ENCODE measurements at places on chromosomes 5 and 9. TPM values are rescaled to one million over a fixed set of nuclear protein-coding genes. Genes with fewer than 3 reads are reported as not detected.

DNA sequence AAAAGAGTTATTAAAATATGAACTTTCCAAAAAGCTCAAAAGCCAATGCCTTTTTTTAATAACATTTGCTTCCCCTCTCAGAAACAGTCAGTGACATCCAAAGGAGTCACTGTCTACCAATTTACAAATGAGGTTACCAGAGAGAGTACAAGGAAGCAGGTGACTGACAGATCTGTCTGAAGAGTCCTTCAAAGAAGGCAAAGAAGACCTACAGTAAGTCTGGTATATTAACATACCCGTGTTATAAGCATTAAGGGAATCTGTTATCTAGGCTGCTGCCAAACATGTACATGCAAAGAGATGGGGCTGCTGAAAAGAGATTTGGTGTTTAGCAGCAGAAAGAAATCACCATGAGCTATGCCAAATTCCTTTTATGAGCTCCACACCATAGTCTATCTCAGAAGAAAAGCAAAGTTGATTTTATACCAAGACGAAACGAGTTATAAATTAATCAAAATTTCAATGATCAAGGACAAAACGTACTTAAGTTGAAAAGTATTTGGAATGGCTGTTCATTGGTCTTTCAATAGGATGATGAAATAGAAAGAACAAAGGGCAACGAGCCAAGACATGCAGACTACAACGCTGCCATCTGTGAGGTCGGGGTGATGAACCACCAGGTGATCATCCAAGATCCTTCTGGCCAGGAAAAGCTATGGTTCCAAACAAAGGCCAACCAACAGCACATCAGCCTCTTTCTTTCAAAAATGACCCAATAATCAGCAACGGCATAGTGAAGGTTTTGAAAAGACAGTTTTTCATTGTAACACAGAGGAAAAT lies 8.1 kb downstream of the PRELID2 start:
- DNase-seq: no peak

- peak; percentile 12 for DNase-seq
Measured at GRCh38 chr5:124748687-124749594, 2.5 kb upstream of the ZNF608 start.

DNA sequence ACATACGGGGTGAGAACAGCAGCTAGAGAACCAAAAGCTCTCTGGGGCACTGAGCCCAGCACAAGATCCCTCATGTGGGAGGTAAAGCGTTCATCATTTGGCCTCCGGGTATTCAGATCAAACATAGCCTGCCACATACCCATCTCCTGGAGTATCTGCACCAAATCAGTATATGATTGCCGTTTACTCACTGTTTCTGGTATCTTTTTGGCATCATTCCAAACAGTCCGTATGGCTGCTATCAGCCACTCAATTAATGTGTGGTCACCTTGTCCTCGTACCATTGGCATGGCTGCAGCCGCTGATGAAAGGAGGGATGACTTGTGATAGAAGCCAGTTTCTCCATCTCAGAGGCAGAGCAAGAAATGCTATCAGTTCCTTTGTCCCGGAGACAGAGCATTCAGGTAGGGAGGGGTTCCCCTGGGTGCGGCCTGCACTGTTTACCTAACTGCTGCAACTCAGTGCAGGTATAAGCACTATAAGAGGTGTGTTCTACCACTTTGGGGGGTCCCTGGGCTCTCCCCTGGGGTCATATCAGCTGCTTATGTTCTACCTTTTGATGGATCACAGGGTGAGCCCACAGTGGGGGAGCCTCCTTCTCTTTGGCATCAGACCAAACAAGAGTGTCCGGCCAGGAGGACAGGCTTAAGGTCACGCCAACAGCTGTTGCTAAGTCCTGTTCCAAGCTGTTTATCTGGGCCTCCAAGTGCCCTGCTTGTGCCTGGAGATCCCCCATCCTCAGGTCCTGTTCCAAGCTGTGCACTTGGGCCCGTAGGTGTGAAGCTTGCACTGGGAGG lies 9.4 kb downstream of the DMAC1 start:
- no peak for DNase-seq

DNA sequence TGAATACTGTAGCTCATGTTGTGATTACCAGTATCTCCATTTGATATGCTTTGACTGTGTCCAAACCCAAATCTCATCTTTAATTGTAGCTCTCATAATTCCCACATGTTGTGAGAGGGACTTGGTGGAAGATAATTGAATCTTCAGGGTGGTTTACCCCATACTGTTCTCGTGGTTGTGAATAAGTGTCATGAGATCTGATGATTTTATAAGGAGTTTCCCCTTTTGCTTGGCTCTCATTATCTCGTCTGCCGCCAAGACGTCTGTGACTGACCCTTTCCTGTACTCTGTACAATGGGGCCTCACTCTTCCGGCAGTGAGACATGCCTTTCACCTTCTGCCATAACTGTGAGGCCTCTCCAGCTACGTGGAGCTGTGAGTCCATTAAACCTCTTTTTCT lies 59.3 kb downstream of the TRIO start:
- no peak for DNase-seq

DNA sequence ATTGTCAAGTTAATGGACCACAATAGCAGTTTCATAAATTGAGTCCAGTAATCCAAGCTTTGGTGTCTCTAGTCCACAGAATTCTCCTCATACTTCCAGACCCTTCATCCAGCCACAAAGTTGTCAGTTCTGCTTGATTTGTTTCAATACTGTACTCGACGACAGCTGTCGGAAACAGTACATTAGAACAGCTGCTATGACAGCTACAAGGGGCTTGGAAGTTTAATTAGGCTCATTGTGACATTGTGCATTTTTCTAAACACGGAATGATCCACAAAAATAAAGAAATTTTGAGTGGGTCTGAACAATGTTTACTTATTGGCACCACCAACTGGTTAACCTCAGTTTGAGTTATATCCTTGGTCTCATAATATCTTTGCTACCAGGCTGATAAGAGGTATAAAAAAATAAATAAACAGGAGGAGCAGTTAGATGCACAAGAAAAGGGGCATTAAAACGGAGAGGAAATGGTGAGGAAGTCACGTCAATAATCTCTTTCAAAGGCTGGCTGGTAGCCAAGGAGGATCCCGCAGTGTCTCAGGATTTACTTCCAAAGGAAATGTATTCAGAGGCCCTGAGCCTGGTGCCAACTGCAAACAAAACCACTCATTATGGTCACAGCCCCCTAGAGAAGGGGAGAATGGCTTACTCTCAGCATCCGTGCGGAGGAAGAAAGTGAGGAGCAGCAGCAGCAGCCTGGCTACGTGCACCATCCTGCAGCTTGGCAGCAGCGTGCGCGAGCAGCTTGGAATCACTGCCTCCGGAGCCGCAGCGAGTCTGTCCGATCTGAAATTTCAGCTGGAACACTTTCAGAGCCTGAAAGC lies 933.8 kb upstream of the DMAC1 start:
- no peak for DNase-seq

DNA sequence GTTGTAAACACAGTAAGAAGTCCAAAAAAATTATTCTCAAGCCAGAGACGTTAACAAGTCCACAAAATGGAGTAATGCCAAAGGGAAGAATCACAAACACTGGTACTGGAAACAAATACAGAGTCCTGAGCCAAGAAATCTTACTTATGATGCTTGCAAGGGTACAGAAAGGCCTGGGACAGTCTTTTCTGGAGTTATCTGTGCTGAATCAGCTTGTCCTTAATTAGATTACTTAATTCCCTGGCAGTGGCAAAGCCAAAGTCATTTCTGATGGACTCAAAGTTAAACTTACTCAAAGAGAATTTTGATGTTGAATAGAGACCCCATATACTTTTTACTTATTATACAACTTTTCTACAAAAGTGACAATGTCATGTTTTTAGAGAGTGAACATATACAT lies 610.5 kb upstream of the ITGA1 start:
- DNase-seq: no peak

- DNase-seq: no peak
Measured at GRCh38 chr9:108897324-108898096, 35.4 kb downstream of the ACTL7A start.

DNA sequence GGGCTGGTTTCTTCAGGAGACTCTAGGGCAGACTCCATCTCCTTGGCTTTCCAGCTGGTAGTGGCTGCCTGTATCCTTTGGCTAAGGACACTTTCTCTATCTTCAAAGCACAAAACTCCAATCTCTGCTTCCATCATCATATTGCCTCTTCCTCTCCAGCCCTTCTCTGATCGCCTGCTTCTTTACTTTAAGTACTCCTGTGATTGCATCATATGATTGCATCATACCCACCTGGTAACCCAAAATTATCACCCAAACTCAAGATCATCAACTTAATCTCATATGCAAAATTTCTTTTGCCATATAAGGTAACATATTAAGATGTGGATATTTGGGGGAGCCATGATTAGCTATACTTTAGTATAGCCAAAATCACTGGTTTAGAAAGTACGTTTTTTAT lies 1092.6 kb upstream of the CDH6 start:
- no peak for DNase-seq

DNA sequence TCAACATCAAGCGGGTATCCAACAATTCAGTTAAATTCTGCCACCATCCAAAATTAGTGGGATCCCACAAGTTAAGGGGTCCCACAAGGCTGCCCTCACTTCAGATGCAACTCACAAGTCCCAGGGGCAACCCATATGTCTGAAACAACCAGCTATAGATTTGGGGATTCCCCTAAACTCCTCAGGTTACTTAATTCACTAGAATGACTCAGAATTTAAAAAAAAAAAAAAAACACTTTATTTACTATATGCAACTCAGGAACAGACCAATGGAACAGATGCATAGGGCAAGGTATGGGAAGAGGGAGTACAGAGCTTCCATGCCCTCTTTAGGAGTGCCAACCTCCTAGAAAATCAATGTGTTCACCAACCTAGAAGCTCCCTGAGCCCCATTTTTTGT lies 15.1 kb downstream of the AUH start:
- no peak for DNase-seq

DNA sequence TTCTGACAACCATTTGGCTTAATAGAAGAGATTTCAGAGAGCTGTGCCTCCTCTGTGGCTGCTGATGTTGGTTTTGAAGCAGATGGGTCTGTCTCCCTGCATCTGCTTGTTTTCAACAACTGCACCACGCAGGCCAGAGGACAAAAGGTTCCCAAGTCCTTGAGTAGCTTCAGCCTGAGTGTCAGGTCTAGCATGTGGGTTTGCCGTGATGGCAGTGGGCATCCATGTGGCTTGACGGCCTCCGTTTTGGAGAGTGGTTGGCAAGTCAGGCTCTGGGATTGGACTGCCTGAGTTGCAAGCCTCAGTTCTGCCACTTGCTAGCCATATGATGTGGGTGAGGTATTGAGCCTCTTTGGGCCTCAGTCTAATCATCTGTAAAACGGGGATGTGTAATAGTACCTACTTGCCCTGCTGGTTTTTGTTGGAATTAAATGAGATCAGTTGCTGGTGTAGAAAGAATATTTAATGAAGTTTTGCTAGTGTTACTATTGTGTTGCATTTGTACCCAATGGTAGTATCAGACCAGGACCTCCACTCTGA lies 119.8 kb upstream of the CPEB4 start:
- no peak for DNase-seq

- no peak for DNase-seq
Measured at GRCh38 chr5:75668445-75668844, 48.8 kb downstream of the POC5 start.

- no peak for DNase-seq
Measured at GRCh38 chr5:6961837-6962635, 248.8 kb downstream of the TENT4A start.

DNA sequence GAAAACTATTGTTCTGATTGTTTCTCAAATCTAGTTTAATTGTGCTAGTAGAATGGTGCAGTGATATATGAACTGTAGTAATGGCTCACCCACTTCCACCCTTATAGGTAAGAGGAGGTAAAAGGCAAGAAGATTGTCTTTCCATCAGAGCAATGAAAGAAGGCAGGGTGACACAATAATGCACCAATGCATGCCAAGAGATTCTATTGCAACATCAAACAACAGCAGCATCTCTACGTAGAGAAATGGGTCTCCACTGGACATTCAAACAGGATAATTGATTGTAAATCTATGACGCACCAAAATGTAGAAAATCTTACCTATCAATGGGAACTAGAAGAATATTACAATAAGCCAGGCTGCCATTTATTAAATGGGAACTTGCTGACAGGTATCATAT lies 107.0 kb upstream of the ISL1 start:
- no peak for DNase-seq

- no peak for DNase-seq
Measured at GRCh38 chr5:54516051-54516655, 1.4 kb upstream of the SNX18 start.

- no peak for DNase-seq
Measured at GRCh38 chr5:72064801-72065570, 42.3 kb upstream of the MAP1B start.

DNA sequence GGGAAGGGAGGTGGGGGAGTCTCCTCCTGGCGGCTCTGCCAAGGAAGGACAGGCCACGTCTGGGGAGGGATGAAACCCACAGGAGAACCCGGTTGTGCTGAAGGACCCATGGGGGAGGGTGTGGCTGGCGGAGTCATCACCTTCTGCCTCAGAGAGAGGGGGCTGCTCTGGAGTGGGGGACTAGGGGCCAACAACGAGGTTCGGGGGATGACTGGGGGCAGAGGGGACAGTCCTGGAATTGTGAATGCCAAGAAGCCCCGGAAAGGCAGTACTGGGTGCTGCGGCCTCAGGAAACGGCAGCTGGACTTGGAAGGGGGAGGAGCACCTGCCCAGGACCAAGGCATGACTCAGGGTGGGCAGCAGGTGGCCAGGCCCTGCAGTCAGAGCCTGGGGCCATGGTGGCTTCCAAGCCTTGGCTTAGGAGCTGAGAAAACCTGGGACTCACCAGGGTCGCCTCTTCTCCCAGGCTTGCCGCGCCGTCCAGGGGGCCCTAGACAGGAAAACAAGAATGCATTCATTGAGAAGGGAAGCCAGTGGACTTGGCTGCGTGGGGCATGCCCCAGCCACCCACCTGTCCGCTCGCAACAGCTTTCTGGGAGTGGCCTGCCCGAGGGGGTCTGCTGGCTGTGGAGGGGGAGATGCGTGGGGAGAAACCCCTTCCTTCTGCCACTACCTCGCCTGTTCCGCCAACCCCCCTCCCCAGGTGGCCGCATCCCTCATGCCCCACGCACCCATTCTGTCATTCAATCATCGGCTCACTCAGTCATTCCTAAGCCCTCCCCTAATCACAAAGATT lies 74.0 kb upstream of the PHYKPL start:
- DNase-seq: no peak

GRCh38 chr5:133341915-133342710 lies 270.2 kb downstream of the FSTL4 start:
- DNase-seq: no peak

DNA sequence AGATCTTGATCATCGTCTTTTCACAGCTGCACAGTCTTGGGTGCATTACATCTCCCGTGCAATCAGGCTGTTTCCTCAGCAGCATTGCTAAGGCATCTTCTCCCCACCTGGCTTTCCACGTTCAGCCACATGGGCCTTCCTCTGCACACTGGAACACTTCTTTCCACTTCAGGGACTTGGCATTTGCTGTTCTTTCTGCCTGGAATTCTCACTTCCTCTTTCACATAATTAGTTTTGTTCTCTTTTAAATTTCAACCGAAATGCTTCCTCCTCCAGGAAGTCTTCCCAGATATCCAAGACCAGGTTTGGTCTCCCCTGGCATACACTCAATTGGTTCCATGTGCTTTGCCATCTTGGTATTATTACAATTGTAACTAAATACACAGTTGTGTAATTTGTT lies 43.8 kb downstream of the WHRN start:
- no peak for DNase-seq

GRCh38 chr5:122077366-122078115 lies 518 bp downstream of the LOX start:
- DNase-seq: no peak

Gene SLC34A3
- not detected for polyA plus RNA-seq

Gene CRHBP
- polyA plus RNA-seq: not detected

Gene SHLD3
- 12.8 TPM for polyA plus RNA-seq

Gene C9orf153
- not detected for polyA plus RNA-seq

Gene QRFP
- not detected for polyA plus RNA-seq

Gene CEL
- not detected for polyA plus RNA-seq

Gene ACOT12
- not detected for polyA plus RNA-seq

Gene TUSC1
- 0.63 TPM for polyA plus RNA-seq

All from immature natural killer cell (primary cell).